KBM-7 (cell line): ENCODE measurements at places on chromosomes 16 and 17.

GRCh38 chr17:32275060-32276042 is 9.7 kb downstream of the RHBDL3 start:
- no peak for DNase-seq

- no peak for DNase-seq
Measured at GRCh38 chr16:730666-731509, 4.0 kb downstream of the HAGHL start.

- peak; percentile 39 for DNase-seq
Measured at GRCh38 chr17:74713171-74713755, 540 bp upstream of the CD300LF start.

DNA sequence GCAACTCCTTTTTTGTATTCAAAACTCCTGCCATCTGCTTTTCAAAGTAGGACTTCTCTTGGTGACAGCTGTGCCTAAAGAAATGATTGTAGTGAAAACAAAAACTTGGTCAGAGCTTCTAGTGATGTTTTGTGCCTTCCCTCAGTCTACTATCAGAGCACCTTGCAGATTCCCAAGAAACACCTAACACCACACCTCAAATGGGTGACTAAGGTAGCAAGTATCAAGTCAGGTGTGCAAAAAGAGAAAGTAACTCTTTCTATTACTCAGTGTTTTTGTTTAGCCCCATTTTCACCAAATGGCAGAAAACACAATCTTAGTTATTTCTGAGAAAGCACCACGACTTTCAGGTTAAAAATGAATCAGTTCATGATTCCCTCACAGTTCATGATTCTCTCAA is 2.0 kb upstream of the PMFBP1 start:
- DNase-seq, result no peak

GRCh38 chr16:3509470-3509928 is 8.7 kb downstream of the CLUAP1 start:
- peak; percentile 38 for DNase-seq

- no peak for DNase-seq
Measured at GRCh38 chr17:19305761-19306159, 56.8 kb downstream of the B9D1 start.

- no peak for DNase-seq
Measured at GRCh38 chr17:63995626-63996025, 2.5 kb upstream of the PRR29 start.

DNA sequence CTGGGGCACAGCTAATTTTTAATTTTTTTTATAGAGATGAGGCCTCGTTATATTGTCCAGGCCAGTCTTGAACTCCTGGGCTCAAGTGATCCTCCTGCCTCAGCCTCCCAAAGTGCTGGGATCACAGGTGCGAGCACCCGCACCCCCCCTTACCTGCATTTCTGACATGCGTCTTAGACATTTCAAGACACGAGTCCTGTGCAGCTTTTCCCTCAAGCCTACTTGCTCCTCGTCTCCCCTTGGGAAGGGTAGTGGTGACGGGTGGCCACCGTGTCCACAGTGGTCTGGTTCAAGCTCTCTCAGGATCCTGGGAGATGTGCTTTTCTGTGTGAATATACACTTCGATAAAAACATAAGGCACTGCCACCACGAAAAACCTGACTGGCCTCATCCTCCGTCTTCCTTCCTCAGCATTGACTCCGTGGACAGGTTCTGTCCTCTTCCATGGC is 9.6 kb downstream of the CANT1 start:
- DNase-seq, result no peak

DNA sequence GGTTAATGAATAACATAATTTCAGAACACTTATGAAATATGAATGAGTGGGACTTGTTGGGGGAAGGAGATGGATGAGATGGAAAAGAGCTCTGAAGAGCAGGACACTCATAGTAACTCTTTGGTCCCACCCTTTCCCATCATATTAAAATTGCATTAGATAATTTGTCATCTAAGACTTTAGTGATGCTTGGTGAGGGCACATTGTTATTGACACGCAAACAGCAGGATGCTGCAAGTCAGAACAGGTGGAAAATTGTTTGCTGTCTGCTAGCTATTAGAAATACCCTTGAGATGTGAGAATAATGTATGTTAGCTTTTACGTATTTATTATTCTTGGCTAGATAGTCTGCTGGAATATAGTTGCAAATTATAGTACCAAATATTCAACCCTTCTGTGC is 75.7 kb downstream of the TANC2 start:
- no peak for DNase-seq

DNA sequence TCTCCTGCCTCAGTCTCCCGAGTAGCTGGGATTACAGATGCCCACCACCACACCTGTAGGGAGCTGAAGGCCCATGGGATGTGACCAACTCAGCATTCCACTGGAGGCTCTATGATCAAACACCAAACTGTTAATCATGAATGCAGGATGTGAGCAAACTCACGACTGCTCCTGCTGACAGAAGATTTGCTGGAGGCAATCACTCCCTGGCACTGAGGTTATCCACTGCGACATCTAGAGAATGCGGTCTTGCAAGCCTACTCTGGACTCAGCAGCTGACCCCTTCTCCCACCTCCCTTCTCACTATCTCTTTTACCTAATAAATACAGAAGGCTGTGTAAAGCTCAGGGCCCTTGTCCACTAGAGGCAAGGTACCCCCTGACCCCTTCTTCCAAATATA is 4.9 kb downstream of the TEX14 start:
- DNase-seq, result no peak

DNA sequence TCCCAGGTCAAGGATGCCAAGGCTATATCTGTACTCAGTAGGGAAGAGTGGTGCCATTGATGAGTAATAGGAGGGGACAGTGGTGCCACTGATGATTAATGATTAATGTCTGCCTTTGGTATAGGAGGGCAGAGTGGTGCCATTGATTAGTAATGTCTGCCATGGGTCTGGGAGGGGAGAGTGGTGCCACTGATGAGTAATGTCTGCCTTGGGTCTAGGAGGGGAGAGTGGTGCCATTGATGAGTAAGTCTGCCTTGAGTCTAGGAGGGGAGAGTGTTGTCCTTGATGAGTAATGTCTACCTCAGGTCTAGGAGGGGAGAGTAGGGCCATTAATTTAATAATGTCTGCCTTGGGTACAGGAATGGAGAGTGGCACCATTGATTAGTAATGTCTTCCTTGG is 507.8 kb upstream of the EEF2KMT start:
- DNase-seq, result no peak

DNA sequence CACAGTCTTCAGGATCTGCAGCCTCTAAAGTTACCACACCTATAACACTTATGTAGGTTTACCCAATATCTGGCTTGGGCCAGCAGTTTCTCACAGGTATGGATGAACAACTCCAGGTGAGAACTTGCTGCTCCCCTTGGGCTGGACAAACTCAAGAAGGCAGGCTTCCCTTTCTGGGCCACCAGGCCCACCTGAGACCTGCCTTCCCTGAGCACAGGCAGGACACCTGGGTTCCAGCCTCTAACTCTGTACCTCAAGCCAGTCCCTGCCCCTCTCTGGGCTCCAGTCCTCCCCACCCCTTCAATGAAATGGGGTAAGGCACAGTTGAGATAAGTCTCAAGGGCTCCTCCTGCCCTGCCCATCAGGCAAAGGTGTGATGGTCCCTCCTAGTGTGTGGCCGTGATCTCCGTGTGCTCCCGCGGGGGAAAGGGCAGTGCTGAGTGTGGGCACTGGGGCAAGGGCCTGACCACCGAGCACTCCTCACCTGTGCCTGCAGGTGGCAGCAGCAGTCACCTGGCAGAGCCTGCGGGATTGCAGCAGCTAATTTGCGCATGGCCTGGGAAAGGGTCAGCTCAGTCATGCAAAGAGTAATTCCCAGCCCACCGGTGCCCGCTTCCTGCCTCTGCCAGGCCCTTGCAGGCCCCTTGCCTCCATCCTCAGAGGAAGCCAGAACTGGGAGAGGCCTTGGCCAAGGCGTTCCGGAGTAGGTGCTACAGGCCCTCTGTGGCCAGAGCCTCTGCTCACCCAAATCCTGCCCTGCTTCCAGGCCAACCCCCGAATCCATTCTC is 28.2 kb upstream of the ADGRG1 start:
- DNase-seq, result peak; percentile 51

- DNase-seq, result no peak
Measured at GRCh38 chr16:85282842-85283241, 170.6 kb upstream of the CIBAR2 start.

DNA sequence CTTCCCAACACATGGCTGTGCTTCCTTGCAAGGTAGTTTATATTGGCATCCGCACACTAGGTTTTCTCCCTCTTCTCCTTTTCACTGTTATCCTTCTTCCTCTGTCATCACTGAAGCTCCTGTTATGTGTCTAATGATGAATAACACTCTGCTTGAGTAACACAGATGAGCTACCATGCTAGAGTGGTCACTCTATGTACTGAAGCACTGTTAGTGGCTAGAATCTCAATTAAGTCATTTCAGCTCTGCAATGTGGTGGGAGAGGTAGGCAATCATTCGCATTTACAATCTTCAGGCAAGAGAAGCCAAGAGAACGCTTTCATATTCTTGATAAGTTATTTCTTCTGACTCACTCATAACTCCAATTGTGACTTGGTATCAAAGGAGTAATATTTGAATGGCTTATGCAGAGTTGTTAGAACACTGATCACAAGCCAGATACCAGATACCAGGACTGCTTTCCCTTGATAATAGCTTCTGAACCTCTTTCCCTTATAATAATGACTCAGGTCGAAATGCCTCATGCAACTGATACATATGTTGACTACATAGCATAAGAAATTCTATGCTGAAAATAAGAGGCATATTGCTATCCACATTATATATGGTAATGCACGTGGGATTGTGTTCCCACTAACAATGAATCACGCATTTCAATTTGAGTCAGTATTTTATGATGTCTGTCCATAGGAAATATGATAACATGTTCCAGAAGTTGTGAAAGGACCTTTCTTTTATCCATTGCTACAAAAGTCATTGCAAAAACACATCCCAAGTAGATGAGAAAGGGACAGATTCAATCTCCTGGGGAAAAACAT is 158.0 kb upstream of the HS3ST3A1 start:
- no peak for DNase-seq

DNA sequence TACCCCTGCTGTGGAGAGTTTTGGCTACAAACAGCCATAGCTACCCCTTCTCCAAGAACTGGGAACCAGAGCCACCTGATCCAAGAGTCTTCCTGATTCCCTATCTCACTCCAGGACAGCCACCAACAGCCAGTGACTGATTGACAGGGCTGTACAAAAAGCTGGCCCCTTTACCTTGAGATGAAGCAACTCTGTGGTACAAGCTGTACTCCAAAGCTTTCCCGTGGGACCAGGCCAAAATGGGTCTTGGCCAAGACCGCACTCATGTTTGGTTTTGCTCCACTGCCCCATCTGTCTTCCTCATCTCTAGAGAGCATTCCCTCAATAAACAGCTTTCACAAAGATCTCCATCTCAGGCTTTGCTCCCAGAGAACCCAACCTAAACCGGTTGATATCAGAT is 43.6 kb downstream of the RNF157 start:
- DNase-seq, result no peak

DNA sequence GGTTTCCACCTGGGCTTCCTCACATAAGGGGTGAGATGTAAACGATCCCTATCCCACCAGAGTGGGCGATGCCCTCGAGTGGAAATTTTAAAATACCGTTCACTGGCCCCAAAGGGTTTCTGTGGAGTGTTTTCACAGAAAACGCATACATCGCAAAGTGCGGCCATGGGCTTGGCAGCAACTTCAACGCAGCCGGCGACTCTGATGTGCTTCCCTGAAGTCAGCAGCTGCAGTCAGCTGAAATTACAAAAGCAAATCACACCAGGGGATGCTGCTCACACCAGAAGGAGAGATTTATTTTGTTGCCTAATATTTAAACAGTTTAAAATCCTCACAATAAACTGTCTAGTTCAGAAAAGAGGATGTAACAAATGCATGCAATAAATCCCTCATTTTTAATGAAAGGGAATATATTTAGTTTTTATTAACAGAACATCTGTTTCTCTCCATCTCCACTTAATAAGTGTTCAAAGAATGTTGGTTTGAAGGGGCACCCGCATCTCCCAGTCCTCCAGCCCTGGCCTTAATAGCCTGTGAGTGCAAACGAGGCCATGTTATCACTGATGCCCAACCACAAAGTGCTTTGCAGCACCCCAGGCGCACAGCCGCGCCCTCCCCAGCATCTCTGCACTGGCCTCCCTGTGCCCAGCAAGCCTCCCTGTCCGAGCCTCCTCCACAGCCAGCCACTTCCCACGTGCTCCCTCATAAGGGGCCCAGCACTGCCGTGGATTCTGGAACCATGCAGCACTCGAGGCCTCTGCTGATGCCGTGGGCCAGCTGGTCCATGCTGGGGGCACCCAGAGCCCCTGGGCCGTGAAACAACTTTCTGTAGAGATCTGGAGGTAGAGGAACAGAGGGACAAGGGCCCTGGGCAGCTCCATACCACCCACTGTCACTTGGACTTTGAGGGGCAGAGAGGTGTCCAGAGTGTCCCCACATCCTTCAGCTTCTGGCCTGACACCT is 17.3 kb upstream of the XYLT2 start:
- DNase-seq, result no peak

DNA sequence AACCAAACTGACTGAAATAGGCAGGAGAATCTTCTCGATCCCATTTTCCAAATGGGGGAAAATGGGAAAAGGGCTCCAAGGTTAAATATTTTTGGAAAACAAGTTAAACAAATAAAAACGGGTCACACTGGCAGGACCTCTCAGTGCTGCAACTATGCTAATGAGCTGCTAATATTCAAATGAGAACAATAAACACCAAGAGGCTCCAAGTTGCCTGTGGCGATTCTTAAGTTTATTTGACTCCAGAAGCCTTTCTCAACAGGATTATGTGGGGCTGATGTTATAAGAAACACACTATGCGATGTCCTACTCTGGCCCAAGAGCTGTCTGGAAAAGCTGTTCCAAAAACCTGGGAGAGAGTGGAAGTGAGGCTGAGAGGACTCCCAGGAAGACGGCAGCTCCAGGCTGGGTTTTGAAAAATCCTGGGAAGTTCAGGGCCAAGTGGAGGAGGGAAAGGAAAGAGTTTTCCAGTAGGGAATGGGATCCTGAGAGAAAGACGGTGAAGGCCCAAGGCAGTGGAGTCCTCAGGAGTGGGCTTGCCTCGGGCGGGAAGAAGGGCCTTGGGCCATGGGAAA is 21.4 kb downstream of the WNT3 start:
- no peak for DNase-seq

DNA sequence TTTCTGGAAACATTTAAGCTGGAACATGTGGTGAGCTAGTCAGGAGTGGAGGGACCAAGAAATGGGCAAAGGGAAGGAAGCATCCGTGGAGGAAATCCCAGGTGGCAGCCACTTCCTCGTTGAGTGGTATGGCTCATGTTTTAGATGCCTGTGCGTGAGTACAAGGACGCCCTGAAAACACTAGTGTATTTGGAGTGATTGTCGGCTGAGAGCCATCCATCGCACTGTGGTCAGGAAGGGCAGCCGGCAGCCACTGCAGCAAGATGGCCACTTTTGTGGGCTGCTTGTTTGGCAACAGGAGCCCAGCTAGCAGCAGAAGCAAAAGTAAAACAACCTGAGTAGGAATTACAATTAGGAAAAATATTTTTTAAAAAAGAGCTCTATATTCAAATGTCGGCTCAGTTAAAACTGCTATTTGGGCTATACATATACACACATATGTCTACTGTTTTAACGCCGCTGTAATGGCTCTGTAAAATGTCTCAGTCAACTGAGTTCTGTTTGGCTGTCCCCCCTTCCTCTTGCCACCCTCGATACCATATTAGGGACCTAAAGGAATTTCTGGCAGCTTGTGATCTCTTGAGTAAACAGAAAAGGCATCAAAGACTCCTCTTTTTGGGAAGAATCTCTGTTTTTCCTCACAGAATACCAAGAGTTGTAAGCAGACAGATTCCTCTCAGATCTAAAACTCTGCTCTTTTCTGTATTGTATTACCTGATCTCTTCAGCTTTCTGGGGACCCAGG is 39.2 kb downstream of the BRD7 start:
- no peak for DNase-seq
